ENCODE measurements at places on chromosomes 7 and 10.

GRCh38 chr7:108016841-108017775 is 14.1 kb upstream of the LAMB1 start:
- DNase-seq = no peak

DNA sequence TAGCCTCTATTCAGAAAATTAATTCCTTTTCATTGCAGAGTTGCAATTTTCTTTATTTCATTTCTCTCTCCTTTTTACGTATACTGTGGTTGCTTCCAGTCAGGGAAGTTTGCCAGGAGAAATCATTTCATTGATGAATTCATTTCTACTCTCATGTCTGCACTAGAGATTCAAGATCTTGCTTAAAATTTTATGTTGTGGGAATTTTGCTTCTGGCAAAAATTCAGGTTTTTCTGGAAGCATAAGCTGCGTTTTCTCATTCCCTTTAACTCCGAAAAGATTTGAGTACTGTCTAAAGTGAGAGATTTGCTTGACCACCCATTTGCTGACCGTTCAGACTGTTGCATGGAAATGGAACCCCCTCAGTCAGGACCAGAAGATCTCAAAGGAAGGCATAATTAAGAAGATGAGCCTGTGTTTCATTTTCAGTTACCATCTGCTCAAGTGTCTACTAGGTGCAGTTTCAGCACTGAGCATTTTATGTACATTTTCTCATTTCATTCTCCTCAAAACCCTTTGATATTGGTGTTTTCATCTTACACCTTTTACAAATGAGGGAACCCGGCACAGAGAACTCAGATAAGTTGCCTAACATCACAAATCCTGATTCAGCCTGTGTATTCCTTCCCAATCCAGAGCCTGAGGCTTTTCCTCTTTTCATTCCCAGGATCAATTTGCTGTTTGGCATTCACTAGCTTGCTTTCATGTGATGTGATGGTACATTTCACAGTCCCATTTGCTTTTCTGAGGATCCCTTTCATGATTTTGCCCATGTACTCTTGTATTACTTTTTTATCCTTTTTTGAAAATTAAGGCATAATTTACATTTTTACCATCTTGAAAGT is 3.9 kb downstream of the PTPRZ1 start:
- DNase-seq = no peak

DNA sequence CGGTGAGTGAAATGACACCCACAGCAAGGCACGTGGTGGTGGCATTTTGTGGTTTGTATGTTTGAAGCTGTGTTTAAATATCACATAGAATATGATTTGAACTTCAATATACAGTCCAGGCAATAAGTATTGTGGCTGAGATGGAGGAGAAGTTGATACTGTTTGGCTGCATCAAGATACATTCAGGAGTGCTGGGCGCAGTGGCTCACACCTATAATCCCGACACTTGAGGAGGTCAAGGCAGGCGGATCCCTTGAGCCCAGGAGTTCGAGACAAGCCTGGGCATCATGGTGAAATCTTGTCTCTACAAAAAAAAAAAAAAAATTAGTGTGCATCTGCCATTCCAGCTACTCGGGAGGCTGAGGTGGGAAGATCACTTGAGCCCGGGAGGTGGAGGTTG is 35.2 kb upstream of the NUB1 start:
- DNase-seq = no peak

DNA sequence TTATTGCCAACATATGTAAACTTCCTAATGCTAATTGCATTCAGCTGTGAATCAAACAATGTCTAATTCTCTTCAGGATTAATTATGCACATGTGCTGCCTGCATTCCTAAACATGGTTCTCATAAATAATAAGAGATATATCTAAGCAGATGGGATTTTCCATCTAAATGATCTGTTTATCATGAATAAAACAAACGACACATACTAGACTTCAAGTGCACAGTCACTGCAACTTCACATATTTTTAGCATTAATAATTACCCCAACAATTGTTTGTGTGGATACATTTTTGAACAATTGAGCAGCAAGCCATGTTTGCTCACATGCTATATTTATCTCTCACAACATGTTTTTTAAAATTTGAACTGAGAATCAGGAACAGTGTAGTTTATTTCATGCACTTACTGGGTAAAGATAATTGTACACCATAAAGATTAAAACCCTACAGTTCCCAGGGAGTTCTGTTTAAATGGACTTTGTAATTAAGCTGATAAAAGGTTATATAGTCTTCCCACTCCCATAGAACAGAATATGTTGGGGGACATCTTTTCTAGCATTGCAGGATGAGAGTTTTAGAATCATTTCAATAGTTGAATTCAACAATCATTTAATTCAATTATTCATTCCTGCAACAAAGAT is 378.5 kb downstream of the MDFIC start:
- DNase-seq = no peak

DNA sequence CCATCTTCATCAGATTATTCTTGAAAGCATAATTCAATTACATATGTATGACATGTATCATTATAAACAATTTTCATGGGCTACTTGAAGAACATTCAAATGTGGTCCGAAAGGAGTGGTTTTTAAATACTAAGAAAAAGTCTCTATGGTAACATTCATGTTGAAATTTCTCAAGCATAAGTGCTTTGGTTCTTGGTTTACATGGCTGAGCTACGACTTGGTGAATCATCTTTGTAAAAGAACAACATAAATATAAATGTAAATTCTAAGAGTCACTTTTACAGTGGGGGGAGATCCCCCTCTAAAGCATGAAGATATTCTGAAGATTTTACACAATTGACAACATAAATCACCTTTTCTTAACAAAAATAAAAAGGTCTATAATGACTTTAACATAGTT is 118.6 kb downstream of the MAGI2 start:
- no peak for DNase-seq

GRCh38 chr10:126224967-126225671 is 163.2 kb downstream of the ADAM12 start:
- DNase-seq = no peak

DNA sequence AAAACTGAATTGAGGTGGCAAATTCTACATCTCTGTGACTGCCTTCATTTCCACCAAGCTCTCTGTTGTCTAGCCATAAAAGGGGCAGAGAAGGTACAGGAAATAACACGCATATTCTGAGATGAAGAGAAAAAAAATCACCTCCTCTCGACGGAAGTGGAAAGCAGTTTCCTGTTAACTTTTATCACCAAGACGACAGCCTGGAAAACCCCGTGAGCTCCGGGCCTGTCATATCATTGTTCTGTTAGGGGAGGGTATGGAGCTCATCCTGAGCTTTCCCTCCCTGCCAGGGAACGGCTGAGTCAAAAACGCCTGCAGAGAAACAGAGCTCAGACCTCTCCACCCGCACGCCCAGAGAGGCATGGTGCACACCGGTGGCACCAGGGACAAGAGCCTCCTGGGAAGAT is 200.3 kb downstream of the PRPF18 start:
- peak; percentile 46 for DNase-seq

GRCh38 chr7:118311121-118311836 is 86.8 kb downstream of the ANKRD7 start:
- no peak for DNase-seq

- DNase-seq = no peak
These were observed 54.5 kb downstream of the FRMD4A start for GRCh38 chr10:14276210-14276609.

DNA sequence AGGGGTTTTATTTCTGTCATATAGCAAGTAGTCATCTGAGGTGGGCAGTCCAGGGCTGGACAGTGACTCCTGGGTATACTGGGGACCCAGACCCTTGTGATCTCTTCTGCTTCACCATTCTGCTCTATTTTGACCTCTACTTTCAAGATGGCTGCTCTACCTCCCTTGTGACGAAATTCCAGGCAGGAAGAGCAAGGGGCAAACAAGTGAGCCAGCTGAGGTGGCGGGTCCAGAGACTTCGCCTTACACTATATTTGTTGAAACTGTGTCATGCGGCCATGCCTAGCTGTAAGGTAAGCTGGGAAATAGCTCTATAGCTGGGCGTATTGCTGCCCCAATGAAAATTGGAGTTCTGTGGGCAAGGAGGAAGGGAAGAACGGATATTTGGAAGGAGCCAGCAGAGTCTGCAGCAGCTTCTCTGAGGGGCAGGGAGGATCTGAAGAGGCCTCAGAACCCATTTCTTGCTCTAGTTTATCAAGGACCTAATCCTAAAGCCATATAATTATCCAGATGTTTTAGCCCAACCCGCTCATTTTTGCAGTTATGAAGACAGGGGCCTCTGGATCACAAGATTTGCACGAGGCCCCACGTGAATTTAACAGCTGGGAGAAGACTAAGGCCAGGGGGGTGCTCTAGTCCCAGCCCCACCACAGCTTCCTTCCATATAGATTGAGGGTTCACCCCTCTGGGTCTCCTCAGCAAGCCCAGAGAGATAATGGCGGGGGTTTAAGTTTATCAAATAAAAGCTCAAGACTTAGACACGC is 7.7 kb upstream of the CPA1 start:
- no peak for DNase-seq

GRCh38 chr10:60434418-60435046 is 44.9 kb upstream of the ANK3 start:
- no peak for DNase-seq

DNA sequence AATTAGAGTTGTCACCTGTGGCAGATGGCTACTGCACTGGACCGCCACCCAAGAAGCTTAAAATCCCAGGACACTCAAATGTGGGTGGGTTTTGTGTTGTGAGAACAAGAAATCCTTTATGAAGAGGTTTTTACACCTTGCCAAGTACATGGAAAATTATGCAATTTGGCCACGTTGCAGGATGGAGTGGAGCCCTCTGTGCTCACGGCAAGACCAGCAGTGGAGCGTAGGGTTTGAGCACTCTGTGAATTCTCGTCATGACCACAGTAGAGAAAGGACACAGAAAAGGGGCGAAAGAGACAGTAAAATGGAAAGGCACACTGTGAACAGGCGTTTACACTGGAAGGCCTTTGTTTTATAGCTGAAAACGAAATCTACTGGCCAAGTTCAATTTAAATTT is 222.6 kb downstream of the ADARB2 start:
- DNase-seq = no peak

DNA sequence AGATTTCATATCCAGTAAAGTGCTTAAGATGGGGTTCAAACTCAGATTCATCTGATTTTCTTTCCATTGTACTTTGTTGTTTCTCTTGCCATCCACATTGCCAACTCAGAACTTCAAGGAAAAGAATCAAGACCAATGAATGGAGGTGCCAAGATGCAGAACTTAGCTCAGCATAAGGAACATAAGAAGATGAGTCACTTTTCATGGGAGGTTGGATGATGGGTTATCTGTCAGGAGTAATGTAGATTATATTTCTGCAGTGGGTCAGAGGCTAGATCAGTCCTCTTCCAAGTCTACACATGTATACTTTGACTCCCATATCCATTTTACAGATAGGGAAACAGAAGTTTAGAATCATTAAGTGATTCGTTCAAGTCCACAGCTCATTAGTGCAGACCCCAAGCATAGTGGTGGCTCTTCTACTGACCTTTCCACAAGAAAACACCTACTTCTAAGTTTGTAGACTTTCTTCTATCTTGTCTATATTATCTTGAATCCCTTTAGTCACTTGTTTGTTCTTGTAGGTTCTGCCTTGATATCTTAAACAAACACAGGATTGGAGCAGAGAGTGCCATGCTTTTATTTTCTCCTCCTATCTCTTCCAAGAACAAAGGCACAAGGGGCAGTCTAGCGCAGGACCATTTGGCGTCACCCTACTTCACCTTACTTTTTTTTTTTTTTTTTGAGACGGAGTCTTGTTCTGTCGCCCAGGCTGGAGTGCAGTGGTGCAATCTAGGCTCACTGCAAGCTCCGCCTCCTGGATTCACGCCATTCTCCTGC is 14.0 kb upstream of the ADD3 start:
- no peak for DNase-seq

- DNase-seq = no peak
These were observed 22.2 kb downstream of the ABCA13 start for GRCh38 chr7:48193421-48193820.

DNA sequence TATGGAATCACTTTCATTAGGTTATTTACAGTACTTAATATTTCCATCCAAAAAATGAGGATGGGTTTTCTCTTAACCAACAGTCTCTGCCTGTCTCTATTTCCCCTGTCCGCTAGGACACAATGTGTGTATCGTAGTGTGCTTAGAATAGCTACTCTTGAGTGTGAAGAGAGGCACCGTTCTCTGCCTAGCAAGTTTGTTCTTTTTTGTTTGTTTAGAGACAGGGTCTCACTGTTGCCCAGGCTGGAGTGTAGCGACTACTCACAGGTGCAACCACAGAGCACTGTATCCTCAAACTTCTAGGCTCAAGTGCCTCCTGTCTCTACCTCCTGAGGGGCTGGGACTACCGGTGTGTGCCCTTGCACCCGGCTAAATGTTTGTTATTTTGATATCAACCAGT is 121.9 kb downstream of the ANK3 start:
- no peak for DNase-seq

DNA sequence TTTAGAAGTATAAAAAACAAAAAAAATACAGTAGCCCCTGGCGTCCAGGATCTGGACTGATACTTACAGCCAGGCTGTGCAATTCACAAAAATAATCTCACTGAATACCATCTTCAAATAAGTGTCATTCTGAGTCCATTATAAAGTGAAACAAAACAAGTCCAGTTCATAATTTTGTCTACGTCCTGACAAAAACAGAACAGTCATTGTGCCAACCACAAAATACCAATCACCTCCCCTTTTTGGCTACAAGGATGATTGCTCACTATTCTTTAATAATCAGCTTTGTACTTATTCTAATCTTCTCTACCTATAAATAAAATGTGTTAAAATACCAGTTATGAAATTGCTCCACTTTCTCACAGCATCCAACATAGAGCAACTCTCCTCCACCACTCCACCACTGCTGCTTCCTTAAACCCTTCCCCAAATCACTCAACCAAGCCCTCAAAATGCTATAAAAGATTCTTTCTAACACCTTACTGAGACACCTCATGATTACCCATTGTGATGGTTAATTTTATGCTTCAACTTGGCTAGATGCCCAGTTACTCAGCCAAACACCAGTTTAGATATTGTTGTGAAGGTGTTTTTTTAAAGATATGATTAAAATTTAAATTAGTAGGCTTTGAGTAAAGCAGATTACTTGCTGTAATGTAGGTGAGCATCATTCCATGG is 479.8 kb upstream of the SEMA3A start:
- no peak for DNase-seq

DNA sequence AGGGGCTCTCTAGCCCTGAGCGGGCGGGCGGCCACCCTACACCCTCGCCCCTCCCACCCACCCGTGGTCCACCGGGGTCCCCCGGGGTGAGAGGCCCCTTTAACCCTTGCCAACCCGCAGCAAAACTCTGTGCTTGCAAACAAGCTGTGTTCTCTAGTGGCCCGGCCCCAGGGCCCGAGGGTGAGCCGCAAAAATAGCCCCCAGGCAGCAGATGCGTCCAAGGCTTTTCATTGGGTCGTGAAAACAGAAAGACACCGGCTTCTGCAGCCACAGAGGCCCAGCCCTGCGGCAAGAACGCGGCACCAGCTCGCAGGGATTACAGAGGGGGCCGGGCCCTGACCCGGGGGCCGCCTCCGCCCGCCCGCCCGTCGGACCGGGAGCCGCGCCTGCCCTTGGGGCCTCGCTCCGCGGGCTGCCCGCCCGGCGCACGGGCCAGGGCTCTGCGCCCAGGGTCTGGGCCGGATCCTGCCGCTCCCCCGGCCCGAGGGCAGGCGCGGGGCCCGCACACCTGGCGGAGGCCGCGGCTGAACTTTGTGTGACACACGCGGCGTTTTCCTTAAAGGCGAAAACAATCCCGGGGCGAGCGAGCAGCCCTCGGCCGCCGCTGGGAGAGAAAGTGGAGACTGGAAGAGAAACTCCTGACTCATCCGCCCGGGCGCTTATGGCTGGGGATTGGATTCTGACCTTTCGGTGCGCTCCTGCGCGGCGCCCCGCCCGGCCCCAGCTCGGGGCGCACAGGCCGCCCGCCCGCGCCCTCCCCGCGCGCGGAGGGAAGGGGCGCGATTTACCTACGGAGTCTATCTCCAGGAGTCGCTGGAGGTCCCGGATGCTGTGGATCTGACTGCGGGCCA is 2.8 kb downstream of the PDGFA start:
- no peak for DNase-seq

GRCh38 chr10:86857128-86857721 is 100.2 kb downstream of the MMRN2 start:
- DNase-seq = no peak
